Stimulated activated CD4-positive, alpha-beta T cell treated with anti-CD3 and anti-CD28 coated beads, Interleukin-4, amount 100 ng/mL, for 48 hours (primary cell): ENCODE measurements at places on chromosomes 1 and 21.

DNA sequence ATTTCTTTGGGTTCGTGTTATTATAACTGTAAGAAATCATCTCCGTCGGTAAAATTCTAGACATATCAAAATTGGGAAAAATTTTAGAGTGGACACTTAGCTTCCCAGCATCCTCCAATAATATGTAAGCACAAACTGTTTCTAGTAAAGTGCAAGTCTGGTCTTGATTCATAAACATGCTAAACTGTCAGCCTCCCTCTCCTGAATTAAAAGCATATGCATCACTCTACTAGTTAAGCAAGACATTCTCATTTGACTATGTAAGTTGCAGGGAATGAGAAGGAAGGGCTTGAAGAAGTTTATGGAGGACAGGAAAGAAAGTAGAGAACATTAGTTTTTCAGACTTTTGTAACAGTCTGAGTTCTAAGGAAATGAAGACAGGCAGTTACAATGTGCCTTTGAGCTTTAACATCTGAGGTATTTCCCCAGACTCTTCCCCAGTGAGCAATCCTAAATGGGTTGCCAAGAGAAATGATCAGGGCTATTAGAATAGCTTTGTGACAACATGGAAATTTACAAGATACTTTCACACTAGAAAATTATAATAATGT lies 90.0 kb downstream of the TYW3 start:
- DNase-seq, result no peak

GRCh38 chr1:227890451-227891222 lies 57.1 kb downstream of the WNT9A start:
- no peak for DNase-seq

- DNase-seq, result no peak
Observed at GRCh38 chr1:236602171-236602570, 2.1 kb downstream of the HEATR1 start.

DNA sequence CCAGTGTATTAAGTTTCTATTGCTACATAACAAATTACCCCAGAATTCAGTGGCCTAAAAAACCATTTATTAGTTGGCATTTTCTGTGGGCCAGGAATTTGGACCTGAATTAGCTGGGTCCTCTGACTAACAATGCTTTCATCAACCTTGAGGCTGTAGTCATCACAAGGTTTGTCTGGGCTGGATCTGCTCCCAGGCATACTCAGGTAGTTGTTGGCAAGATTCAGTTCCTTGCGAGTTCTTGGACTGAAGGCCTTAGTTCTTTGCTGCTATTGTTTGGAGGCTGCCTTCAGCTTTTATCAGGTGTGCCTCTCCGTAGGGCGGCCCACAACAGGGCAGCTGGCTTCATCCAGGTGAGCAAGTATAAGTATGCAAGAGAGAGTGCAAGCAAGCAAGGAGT lies 31.4 kb upstream of the DEPDC1 start:
- no peak for DNase-seq

DNA sequence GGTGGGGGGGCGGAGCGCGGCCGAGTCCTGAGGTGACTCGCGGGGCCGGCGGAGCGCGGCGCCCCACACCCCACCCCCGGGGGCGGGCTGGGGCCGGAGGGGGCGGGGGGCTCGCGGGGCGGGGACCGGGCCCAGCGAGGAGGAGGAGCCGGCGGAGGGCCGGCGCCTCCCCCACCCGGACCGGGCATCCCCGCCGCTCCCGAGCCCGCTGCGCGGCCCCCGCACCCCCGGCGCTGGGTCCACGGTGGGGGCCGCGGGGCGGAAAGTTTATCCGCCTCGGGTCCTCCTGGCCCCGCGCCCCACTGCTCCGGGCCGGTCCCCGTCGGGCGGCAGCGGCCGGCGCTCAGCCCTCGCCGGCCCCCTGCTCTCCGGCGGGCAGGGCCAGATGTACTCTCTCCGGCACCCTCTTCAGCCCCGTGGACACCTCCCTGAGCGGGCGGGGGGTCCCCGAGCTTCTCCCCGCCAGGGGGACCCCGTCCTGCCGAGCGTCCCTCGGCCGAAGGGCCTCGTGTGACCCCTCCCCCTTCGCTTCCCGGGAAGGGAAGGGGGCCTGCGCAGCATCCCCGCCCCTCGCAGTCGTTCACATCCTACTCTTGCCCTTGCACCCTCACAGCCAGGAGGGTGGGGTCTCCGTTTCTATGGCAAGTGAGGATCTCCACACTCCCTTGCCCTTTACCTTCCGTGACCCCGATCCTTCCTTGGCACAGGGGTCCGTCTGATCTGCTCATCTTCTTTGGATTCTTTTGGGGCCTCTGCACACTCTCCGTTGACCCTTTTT lies 663 bp downstream of the CAMTA1 start:
- peak; percentile 39 for DNase-seq

DNA sequence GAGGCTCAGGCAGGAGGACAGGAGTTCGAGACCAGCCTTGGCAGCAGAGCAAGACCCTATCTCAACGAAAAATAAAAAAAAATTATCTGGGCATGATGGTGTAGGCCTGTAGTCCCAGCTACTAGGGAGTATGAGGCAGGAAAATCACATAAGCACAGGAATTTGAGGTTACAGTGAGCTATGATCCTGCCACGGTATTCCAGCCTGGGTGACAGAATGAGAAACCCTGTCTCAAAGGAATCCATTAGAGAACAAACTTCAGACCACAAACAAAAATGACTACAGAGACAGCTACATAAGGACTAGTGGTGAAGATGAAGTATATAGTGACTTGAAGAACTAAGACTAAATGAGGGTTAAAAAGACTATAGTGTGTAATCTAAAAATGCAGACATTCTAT lies 233.1 kb downstream of the RERE start:
- no peak for DNase-seq

DNA sequence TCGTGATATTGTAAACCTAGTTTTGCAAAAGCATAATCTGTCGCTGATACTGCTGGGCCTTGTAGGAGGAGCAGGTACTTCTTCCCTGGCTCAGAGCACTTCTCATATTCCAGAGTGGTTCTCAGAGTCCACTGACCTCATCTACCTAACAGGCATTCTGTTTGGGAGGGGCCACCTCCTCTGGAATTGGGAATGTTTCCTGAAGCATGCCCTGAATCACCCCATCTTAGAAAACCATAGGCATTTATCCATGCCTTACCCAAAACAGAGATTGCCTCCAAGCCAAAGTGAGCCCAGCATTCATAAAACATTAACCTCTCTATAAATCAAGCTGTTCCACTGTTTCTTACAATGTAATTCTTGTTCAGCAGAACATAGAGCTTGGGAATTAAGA lies 35.1 kb downstream of the SLC44A3 start:
- DNase-seq, result no peak

DNA sequence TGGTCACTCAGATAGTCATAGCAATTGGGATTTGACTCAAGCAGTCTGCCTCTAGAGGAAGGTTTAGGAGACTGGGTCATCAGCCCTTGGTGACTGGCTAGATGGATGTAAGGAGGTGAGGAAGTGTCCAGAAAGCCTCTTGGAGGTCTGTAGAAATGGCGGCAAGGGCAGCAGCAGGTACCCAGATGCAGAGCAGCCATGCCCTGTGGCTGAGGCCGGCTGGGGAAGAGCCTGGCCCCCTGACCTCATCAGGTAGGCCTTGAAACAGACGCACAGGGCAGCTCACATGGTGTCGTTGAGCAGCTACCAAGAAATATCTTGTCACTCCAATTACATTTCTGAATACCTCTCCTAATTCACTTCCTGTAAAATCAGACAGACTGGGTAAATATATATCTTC lies 98.2 kb downstream of the DMRTB1 start:
- no peak for DNase-seq

DNA sequence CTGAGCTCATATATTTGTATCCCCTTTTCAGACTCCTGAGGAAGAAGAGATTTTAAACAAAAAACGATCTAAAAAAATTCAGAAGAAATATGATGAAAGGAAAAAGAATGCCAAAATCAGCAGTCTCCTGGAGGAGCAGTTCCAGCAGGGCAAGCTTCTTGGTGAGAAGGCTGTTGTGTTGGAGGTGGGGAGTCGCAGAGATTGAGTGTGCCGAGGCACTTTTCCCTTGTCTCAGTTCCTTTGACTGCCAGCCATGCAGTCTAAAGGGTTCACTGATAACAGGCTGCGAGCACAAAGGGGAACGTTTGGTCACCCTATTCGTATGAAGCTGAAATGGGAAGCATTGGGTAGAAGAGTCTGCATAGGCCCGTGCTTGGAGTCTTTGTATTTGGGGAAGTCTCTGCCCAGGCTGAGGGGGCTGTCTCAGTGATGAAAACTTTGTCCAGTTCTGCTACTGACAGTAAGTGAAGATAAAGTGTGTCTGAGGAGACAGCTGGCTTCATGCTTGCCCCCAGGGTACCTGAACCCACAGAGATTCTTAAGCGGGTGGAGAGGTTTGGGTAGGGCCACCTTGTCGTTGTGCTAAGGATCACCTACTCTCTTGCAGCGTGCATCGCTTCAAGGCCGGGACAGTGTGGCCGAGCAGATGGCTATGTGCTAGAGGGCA lies 2.8 kb downstream of the RPS8 start:
- DNase-seq, result no peak

DNA sequence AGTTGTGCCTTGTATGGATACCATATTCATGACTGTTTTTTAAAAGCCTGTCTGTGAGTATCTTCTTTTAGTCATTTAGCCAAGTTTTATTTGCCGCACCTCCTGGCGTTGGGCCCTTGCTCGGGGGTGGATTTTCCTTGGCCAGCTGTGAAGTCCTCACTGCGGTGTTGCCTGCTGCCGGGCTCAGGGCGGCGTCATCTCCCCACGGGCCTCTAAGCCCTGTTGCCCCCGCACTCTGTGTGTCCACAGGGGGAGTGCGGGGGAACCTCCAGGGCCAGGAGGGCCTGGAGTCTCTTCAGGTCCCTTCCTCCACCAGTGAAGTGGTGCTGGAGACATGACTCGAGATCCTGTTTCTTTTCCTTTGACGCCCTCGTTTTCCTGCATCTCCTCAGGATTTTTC lies 65.8 kb upstream of the DIP2A start:
- no peak for DNase-seq

DNA sequence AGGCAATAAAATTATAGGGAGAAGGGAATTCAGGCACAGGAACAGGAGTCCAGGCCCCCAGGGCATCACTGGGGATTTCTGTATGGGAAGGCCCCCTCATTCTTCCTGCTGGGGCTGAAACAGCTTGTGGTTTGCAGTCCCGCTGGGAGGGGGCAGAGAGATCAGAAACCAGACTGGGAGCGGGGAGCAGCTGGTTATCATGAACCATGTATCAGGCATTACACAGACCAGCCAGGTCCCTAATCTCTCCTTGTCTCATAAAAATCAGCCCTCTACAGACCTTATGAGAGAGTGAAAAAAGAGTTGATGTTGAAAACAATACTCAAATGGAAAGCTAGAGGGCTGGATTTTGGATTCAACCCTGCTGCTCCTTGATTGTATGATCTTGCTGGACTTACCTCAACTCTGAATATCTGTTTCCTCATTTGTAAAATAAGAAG lies 93.4 kb upstream of the F3 start:
- DNase-seq, result no peak
